CD4-positive, alpha-beta T cell treated with Interleukin-21 for 1 hour (primary cell): ENCODE measurements at places on chromosomes 1 and 21.

DNA sequence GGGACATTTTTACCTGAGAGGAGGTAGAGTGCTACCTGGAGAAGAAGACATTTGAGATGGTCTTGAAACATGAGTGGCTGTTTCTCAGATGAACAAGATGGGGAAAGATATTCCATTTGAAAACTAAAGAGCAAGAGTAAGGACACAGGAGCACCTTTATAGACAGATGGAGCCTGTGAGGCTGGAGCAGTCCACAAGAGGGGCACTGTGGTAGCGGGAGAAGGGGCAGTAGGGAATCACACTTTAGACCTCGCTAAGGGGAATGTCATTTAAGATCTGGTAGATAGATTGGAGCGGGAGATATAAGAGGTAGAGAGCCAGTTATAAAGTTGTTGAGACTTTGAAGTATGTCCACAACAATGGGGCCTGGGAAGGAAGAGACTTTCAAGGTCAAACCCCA is 23.4 kb downstream of the DYNLT5 start:
- DNase-seq, result no peak

DNA sequence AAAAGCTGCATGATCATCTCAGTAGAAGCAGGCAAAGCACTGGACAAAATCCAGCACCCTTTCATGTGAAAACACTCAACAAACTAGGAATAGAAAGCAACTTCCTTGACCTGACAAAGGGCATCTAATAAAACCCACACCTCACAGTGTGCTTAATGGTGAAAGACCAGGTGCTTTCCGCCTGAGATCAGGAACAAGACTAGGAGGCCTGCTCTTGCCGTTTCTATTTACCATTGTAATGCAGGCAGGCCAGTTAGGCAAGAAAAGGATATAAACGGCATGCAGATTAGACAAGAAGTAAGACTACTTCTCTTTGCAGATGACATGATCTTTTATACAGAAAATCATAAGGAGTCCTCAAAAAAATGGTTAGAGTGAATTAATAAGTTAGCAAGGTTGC is 37.2 kb downstream of the SLC37A1 start:
- DNase-seq, result no peak

DNA sequence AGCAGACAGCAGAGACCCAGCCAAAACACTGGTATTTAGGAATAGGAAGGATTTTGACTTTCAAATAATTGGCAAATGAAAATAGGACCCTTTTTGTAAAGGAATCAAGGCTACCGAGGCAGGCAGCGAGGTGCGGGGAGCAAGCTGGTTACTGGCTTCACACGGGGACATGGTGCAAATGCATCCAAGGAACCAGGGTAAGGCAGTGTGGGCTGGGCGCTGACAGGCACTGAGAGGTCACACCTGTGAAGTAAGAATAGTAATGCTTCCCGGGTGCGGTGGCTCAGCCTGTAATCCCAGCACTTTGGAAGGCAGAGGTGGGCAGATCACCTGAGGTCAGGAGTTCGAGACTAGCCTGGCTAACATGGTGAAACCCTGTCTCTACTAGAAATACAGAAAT is 15.5 kb downstream of the CHAF1B start:
- DNase-seq, result no peak

DNA sequence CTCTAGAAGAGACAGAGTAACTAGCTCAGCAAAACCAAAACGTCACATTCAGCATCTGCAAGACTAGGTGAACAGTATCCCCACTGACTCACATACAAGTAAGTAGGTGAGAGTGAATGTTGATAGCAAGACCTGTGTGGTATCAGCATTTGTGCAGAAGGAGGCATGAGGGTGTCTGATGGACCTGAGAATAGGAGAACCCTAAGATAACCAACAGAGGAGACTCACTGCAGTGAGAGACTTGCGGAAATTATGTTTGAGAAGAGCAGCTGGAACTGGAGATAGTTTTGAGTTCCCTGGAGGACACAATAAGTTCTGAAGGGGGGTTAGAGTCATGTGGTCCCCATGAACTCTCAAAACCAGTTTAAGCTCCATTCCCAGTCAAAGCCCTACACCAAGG is 59.1 kb downstream of the DYRK1A start:
- no peak for DNase-seq
